ENCODE measurements at places on chromosomes 4 and X.

GRCh38 chr4:72525938-72526337 is 43.1 kb downstream of the ADAMTS3 start:
- no peak for DNase-seq

DNA sequence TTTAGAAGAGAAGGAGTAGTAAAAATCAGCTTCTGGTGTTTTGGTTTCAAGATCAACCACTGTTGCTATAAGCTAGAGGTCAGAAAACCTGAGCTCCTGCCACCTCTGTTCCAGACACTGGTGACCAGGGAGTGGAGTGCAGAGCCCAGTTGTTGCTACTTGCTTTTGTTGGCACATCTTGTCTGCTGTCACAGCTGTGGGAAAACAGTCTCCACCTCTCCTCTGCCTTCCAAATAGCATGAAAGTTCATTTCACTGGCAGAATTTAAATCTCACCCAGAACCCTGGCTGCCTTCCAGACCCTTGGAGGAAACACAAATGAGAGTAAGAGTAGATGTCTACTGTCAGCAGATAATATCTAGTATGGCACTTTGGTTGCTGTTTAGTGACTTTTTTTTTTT is 297.5 kb upstream of the KLF3 start:
- DNase-seq = no peak

DNA sequence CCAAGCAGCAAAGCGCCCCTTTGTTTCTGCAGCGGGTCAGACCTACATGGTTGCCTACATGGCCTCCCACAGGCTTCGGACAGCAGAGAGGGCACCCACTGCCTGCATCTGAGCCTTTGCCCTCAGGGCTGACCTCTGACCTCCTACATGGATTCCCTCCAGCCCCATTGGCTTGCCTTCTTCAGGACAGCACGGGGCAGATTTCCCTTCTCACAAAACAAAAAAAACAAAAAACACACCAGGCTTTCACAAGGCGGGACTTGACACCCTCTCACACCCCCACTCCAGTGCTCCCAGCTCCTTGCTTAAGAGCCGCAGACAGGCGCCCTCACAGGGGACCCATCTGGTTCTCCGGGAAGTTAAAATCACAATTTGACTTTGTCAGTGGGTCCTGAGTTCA is 32.9 kb downstream of the ZFYVE28 start:
- no peak for DNase-seq

- DNase-seq = no peak
These were observed 51.3 kb upstream of the TMPRSS11F start for GRCh38 chr4:68180849-68181526.

DNA sequence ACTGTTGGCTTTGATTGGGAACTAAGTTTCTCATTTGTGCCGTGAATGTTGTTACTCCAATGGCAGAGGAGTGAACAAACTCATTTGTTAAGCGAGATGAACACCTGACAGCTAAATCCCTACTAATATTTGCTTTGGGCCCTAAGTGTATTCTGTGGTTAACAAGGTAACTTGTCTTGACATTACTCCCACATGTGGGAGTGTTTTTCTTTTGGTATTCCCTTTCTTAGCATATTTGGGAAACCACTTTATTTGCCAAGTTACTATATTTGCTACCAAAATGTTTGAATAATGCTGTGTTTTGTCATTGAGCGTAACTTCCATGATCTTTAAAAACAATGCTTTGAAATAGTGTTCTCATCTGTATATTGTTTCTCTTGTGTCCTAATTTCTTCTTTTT is 82.5 kb downstream of the ARHGAP10 start:
- DNase-seq = no peak

DNA sequence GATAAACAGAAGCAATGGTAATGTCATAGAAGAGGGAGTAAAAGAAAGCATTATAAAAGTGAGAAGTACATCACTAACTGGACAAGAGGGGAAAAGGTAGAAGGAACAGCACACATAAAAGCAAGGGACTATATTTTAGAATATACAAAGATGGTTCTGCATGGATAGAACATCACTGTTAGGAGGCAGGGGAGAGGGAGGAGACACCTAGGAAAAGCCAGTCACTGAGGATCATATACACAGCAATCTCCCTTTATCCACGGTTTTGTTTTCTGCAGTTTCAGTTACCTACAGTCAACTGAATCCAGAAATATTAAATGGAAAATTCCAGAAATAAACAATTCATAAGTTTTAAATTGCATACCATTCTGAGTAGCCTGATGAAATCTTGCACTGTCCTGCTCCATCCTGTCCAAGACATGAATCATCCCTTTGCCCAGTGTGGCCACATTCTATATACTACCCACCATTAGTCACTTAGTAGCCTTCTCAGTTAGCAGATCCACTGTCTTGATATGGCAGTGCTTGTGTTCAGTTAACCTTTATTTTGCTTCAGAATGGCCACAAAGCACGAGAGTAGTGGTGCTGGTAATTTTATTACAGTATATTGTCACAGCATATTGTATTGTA is 74.2 kb downstream of the PPA2 start:
- no peak for DNase-seq

GRCh38 chr4:81629366-81629765 is 157.7 kb upstream of the RASGEF1B start:
- DNase-seq = no peak

DNA sequence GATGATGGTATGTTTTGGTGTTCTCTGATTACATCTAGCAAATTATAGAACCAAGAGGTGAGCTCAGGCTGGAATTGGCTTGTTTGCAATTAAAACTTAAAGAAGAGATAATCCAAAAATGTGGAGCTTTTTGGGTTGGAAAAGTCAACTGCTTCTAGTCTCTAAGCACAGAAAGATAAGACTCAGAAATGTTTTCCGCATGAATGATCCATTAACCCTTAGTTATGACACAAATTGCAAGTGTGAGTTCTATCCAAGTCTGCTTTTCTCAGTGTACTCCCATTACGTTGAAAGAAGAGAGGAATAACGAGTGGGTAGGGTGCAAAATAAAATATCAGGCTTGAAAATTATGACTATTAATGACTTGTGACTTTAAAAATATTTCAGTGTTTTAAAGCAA is 38.5 kb downstream of the HPGD start:
- no peak for DNase-seq

DNA sequence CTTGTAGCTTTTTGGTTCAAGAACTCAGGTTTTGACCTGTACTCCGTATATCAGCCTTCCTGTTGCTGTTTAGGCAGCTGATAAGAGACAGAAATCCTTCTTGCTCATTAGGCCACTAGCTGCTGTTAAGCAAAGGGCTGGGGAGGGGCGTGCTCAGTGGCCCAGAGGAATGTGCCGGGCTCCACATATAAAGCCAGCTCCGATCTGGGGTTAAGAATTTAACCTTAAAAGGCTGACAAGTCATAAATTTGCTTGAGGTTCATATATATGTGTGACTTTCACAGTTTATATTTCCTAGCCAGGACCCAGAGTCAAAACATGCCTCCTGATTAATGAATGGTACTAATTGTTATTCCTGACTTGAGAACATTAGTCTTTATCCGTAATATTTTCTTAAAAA is 15.3 kb downstream of the GPC3 start:
- no peak for DNase-seq

DNA sequence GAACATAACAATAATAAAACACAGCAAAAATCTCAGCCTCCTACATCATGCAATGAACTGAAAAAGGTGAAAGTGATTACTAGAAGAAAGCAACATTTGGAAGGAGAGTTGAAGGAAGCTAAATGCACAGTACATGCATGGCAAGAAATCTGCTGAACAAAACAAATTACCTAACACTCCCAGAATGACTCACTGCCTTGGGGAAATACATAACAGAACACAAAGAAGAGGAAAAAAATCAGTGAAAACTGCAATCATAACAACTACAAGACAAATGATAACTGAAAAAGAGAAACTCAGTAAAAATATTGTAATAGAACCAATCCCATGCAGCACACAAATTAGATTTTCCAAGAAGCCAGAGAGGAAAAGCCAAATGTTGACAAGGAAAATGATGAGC is 1513.2 kb downstream of the ARAP2 start:
- DNase-seq = no peak

GRCh38 chr4:184344435-184344834 is 126.8 kb upstream of the ENPP6 start:
- no peak for DNase-seq

- DNase-seq = no peak
These were observed 383.7 kb downstream of the PPP3CA start for GRCh38 chr4:100963627-100964026.

DNA sequence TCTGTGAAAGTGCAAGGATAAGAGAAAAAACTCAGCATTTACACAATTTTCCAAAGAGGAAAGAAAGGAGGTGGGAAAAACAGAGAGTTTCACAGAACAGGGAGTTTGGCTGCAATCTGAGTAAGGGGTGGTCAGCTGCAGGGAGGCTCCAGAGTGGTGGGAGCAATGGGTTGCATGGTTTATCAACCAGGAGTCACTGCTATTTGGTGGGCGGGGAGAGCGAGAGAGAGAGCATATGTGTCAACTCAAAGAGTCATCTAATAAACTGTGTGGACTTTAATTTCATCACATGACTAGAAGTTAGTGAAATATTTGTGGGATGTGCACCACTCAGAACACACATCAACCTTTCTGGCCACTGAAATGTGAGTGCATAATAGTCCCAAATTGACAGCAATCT is 94.6 kb downstream of the FAM13A start:
- DNase-seq = no peak

GRCh38 chr4:38759113-38759789 is 23.5 kb downstream of the TLR10 start:
- DNase-seq = peak; percentile 7

DNA sequence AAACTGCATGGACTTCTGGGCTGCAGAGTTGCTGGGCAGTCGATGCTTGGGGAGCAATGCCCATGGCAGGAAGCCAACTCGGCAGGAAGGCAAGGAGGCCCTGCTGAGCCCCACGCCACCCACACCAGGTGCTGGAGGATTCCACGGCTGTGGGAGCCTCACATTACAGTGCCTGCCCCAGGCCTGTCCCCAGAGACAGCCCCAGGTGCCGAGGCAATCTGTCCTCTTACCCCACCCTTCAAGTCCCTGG is 53.9 kb downstream of the HMX1 start:
- no peak for DNase-seq

DNA sequence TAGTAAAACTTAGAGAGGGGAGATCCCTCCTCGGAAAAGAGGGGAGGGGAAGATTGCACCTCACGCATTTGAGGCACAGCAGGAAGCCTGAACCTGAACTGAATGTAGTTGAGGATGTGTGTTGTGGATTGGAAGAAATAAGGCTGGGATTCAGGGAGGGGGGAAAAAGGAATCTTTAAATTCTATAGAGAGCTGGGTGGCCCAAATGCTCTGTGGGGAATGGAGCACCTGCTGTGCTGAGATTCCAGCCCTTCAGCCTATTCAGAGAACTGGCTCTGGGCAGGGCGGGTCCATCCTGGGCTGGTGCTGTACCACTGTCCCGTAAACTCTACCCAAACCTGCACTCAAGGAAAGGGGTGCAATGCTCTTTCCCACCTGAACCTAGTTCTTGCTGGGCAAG is 4.1 kb downstream of the FOXO4 start:
- DNase-seq = no peak

GRCh38 chrX:21373637-21374162 is 518 bp upstream of the CNKSR2 start:
- DNase-seq = peak; percentile 0

- no peak for DNase-seq
These were observed 21.0 kb downstream of the NUDT6 start for GRCh38 chr4:122901247-122902010.

DNA sequence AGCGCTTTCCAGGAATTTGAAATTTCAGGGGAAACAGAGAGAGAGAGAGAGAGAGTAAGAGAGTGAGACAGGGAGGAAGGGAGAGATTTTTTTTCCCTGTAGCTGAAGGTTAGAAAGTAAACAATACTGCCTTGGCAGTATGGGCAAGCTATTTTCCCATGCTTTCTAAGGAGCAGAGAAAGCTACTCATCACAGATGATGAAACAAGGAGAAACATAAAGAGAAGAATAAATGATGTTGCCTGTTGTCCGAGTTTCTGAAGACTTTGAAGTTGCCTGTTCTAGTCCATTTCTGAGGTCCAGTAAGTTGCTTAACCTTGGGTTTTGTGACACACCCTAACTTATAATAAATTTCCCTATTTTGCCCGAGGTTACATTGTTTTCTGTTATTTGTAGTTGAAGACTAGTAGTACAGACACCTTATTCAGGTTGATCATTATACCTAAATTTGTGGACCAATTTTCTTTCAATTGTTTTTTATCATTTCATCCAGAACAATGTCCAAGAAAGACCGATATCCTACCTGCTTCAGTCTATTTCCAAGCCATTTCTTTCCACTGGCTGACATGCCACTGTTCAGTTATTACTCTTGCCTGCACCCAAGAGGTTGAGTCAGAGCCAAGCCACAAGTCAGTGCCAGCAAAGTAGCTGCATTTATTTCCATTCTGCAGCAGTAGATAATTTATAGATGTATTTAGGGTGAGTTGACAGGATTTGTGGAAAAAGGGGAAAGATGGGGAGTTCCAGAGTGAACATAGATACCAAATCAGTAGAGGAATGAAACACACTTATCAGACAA is 49.7 kb upstream of the SLC16A2 start:
- no peak for DNase-seq

- DNase-seq = no peak
These were observed 58.0 kb upstream of the KLF3 start for GRCh38 chr4:38605753-38606586.

DNA sequence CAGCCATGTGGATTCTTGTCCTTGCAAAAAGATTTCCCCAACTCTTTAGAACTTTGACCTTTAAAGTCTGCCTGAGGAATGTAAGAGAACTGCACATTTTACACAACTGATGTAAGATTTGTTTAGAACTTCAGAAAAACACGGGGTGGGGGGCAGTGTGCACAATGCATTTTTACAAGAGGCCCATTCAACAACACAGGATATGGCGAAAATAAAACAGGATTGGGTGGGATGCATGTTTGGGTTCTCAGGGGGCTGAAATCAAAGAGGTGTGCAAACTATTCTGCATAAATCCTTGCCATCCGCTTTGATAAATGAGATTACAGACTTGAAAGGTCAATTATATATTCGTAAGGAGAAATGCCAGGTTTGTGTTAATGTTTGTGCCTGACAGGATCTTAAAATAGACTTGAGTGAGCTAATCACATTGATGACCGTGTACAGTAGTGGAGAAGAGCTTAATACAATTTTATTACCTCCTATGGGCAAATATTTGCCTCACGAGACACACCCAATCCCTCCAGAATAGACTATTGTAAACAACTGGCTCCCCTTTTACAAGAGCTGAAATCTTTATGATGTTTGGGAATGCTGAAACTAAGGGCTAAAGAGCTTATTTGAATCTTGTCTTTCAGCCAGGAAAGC is 184.1 kb upstream of the LEF1 start:
- no peak for DNase-seq

- DNase-seq = no peak
These were observed 79.8 kb downstream of the NYX start for GRCh38 chrX:41526925-41527324.

GRCh38 chrX:69741721-69742120 is 125.8 kb downstream of the EDA start:
- DNase-seq = no peak

- DNase-seq = no peak
These were observed 155.4 kb downstream of the TBCK start for GRCh38 chr4:106160560-106160959.

DNA sequence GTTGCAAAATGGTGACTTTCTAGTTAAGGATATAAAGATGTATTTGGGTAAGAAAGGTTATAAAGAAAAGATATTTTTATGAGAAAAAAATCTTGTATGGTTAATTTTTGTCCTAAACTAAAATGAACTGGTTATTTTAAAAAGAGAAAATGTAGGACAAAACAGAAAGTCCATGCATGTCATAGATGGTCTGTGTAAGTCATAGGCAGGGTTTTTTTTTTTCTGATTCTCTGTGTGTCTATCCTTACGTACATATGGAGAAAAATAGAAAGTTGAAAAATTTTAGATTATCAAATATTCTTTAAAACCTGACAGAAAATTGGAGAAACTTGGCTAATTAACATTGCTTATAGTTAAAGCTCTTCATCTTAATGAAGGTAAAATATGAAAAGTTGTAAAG is 493.4 kb downstream of the IQCM start:
- DNase-seq = no peak

All from stimulated activated CD8-positive, alpha-beta memory T cell treated with anti-CD3 and anti-CD28 coated beads, Interleukin-15, amount 100 ng/mL, for 24 hours (primary cell).